ENCODE measurements at places on chromosomes 5 and 9.
A peak's percentile ranks its signal among the peaks of the same experiment; 100 is the strongest.

DNA sequence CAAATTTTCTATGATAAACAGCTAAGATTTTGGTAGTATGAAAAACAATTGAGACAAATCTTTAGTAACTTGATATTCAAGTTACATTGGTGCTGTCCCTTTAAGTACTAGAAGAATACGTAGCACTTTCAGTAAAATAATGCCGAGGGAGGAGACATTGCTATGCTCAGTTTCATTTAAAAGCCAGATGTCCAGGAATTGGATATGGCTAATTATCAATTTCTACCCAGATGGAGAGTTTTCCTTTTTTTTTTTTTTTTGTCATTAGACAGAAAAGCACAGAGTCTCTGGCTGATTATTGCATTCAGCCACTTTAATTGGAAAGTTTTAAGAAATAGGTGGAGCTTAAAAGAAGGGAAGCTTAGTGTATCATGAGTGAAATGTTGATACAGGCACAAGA, 40.4 kb upstream of the APC start:
- DNase-seq, result no peak

- DNase-seq, result no peak
These were observed 10.5 kb upstream of the B4GALT1 start for GRCh38 chr9:33177639-33178038.

- no peak for DNase-seq
These were observed 424.2 kb downstream of the SPATA31D1 start for GRCh38 chr9:82412586-82413305.

DNA sequence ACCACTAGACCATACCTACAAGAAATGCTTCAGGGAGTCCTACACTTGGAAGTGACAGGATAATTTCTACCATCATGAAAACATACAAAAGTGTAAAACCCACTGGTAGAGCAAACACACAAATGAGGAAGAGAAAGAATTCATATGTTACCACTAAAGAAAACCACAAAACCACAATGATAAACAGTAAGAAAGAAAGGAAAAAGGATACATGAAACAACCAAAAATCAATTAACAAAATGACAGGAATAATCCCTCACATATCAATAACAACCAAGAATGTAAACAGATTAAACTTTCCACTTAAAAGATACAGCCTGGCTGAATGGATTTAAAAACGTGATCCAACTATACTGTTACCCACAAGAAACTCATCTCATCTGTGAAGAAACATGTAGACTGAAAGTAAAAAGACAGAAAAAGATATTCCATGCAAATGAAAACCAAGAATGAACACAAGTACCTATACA, 83.4 kb downstream of the LPAR1 start:
- DNase-seq, result no peak

DNA sequence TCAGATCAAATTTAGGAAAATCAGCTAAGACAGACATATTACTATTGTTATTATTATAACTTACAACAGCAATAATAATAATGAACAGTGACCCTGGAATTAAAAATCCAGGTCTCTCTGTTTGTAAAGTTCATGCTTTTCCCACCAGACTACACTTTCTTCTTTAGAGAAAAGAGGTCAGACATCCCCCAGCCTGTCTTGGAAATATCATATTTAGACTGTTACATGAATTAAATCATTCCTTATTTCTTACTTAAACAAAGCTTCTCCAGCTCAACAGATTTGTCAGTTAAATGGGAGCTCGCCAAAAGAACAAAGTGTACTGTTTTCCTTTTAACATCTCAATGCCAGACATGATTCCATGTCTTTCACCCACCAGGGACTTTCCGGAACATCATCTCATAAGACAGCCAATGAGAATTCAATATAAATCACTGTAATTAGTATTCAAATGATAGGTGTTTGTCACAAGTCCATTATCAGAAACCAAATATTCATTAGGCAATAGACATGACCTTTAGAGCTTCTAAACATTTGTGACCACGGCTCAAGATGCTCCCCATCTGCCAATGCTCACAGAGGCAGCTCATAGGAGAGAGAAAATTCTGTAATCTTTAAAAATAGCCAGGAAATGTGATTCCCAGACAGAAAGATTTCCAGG, 351.9 kb downstream of the ENC1 start:
- DNase-seq, result no peak

DNA sequence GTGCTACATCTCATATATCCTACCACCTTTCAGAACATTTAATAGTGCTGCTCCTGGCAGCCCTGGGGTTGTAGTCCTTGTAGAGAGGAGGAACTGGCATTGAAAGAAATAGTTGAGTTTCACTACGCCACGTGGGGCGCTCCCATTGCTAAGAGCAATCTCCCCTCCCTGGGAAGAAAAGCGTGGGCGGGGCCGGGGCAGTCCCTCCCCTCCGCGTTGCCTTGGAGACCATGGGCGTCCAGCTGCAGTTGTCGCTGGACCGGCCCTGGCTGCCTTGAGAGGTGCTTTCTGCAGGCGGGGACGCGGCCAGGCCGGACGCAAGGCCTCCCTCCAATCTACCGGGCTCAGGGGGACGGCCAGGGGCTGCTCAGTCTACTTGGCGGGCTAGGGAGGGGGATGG, 368 bp upstream of the CCDC180 start:
- no peak for DNase-seq

- DNase-seq, result no peak
These were observed 42.7 kb upstream of the SRFBP1 start for GRCh38 chr5:121919046-121919445.

DNA sequence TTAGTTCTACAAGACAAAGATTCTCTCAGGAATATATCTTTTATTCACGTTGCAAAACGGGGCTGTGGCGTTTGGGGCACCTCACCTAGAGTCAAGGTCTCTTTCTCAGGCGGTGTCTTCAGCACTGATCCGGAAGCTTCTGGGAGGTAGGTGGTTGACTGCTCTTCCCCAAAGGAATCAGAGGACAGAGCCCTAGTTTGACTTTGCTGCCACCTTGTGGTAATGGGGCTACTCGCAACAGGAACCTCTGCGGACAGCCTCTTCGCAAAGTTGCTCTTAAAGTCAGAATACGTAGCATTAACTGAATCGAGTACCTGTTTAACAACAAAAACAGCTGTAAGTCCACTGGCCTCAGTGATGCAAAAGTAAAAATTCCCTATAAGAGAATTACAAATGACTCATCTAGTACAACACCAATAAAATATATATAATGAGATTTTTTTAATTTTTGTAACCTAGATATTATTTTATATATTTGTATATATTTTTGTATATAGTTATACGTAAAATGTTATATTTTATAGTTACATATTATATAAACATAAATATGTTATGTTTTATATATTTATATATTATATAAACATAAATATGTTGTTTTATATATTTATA, 13.3 kb upstream of the GPX8 start:
- peak; percentile 54 for DNase-seq

DNA sequence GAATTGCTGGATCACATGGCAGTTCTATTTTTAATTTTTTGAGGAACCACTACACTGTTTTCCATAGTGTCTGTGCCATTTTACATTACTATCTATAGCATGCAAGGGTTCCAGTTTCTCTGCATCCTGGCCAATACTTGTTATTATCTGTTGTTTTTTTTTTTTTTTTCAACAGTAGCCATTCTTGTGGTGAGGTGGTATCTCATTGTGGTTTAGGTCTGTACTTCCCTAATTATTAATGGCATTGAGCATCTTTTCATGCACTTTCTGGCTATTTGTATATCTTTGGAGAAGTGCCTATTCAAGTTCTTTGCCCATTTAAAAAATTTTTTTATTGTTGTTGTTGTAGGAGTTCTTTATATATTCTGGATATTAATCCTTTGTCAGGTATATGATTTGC, 97.7 kb downstream of the GDNF start:
- no peak for DNase-seq

DNA sequence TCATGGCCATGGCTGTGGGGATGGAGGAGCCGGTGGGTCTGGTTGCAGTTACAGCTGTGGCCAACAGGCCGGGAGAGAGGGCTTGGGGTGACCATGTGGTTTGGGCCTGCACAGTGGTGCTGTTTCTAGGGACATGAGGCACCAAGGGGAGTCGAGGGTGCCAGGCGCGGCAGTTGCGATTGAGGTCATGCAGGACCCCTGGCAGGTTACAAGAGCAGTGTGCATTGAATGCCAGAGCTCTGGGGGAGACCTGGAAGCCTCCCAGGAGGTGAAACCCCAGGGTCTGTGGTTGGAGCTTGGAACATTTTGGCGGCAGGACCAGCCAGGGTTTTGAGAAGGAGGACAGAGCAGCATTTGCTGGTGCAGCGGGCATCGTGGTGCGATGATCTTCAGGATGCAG, 21.7 kb downstream of the RXRA start:
- no peak for DNase-seq

DNA sequence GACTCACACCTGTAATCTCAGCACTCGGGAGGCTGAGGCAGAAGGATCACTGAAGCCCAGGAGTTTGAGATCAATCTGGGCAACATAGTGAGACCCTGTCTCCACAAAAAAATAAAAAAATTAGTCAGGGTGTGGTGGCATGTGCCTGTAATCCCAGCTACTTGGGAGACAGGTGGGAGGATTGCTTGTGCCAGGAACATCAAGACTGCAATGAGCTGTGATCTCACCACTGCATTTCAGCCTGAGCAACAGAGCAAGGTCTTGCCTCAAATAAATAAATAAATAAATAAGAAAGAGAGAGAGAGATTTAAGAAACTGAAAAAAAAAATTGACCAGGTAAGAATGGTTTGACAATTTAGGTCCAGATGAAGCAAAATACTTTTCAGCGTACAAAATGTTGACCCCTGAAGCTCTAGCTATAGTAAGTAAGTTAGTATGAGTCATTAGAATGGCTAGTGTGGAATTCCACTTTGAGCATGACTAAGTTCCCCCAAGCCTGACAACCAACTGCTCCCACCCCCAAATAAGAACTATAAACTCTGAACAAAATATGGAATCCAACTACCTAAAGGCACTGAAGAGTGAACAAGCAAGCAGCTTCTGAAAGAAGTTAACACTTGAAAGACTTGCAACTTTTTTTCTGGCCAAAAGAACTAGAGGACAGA, 217.8 kb upstream of the TLE4 start:
- DNase-seq, result no peak

Measured in activated CD4-positive, CD25-positive, alpha-beta regulatory T cell (primary cell).